SHP77 treated with DMSO at 0.1 percent for 48 hours (cell line): ENCODE measurements at places on chromosomes 4 and X.

- DNase-seq: no peak
Observed at GRCh38 chr4:129908117-129908516, 812.2 kb downstream of the C4orf33 start.

- no peak for DNase-seq
Observed at GRCh38 chr4:185165605-185166063, 22.6 kb downstream of the SLC25A4 start.

DNA sequence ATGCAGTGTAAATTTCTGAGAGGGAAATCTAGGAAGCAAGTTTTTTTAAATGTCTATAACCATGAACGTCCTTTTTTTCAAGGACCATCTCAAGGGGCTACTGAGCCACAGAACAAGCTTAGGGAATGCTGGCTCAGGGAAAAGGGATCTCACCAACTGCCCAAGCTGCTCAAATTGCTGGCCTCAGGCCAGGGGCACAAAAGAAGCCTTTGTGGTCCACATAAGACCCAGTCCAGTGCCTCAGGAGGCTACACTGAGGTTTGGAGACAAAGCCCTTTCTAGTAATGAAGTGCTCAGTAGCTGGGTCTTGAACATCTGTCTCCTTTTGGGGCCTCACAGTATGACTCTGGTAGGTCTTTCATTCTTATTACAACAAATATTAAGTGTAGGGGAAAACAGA, 305.5 kb downstream of the RAB28 start:
- no peak for DNase-seq

DNA sequence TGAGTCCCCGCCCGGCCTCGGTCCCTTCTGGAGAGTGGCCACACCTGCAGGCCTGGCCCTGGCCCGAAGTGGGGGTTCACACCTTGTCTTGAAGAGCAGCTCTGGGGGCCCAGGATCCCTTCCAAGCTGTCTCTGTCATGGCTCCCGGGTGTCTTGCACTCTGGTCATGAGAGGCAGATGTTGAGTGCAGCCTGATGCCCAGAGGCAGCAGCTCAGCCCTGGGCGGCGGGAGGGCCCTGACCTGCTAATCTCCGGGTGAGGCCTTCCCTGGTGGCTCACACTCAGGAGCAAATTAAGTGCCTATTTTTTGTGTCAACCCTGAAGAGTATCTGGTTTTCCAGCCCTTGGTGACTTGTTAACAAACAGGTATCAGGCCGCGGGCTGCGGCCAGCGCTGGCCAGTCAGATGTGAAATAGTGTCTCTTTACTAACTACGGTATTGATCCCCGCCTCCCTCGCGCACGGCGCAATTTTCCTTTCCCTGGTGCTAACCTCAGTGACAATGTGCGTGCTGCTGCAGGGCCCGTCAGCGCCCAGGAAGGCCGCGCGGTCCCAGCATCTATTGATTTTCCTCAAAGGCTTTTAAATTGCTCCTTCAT, 24.2 kb downstream of the NKX1-1 start:
- DNase-seq: no peak

DNA sequence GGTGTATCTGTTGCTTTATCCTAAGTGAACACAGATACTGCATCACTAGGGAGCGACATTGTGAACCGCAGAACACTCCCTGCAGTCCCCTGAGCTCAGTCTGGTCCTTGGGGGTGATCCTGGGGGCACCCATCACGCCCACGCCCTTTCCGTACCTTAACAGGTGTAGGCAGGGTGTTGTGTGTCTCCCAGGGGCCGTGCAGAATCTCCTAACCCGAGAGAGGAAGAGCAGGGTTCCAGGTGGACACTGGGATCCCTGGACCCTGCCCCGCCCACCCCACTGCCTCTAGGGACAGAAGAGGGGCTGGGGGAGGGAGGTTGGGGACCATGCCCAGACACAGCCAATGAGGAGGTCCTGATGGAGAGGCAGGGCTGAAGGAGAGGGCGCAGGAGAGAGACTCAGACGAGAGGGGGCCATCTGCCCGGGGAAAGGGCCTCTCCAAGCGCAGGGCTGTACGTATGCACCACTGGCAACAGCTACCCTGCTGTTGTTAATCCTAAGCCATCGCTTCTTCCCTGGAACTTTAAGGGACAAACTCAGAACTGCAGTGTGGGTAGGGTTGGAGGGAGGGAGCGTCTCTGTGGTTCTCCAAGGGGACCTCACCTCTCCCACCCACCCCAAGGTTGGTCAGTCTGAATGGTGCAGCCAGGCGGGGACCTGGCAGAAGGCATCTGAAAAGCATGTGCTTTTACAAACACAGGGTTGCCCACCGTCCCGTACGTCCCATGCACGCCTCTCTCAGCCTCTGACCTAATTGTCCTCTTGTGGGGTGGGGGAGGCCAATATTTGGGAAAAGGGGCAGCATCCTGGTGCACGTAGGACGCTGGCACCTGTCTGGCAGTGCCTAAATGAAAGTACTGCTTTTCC, 2.5 kb downstream of the P2RY8 start:
- no peak for DNase-seq

DNA sequence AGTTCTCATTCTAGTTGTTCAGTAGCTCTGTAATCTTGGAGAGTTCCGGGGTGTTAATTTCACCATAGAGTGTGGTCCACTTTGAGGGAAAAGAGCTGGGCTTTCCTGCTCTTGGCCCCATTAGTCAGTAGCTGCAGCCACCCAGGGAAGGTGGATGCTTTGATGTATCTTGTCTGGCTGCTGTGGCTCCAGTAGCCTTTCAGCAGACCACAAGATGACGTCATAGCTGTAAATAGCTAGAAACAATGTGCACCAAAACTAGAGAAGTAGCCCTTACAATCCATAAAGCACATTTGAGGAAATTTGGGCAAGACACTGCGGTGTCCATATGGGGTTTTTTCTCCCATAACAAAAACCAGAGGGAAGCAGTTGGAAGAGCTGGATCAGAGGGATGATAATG, 32.9 kb upstream of the PRPS2 start:
- no peak for DNase-seq

DNA sequence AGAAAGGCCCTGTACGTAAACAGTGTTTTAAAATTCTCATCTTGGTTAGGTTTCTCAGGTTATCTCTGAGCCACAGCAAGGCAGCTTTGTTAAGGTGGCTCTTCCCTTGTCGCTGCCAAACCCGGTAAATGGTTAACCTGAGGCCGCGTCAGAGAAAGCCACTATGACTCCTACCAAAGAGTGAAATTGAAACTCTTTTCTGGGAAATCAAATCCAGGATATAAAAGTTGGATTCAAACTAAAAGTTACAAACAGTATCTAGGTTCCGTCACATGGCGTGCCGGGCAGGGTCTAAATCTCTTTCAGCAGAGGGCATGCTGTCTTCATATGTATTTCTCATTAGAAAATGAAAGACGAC, 433 bp downstream of the MMAA start:
- DNase-seq: peak; percentile 74

DNA sequence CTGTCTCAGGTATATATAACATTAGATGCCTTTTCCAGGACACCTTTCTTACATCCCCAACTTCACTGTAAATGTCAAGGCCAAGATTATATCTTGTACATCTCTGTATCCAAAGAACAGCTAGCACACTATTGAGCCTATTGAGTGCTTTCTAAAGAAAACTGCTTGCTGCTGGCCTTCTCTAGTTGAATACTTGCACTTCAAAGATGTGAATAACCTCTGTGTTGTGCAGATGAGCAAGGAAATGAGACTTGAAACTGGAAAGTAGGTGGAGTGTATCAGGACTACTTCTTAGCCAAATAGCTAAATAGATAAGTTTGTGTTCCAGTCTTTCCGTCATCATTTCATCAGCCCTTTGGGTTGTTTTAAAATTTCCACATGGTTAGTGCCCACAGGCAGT, 704.4 kb upstream of the AMOT start:
- no peak for DNase-seq

GRCh38 chrX:40105835-40106675, 8.3 kb upstream of the BCOR start:
- no peak for DNase-seq

DNA sequence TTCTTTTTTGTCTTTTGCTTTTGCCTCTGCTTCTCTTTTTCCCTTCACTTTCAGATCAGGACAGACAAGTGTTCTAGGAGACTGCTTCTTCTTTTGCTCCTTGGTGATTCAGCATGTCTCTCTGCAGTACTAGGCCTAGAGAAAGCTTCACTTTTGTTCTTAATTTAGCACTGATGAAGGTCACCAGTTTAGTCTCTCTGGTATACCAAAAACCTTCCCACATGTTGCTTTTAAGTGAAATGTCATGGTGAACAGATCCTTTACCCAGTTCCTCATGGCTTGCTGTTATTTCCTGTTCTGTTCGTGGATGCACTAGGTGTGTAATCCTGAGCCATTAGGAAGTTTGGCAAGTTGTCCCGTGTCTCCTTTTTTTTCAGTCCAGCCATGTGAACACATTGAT, 53.3 kb downstream of the NBDY start:
- no peak for DNase-seq

- no peak for DNase-seq
Observed at GRCh38 chrX:86103061-86103460, 45.2 kb upstream of the DACH2 start.

DNA sequence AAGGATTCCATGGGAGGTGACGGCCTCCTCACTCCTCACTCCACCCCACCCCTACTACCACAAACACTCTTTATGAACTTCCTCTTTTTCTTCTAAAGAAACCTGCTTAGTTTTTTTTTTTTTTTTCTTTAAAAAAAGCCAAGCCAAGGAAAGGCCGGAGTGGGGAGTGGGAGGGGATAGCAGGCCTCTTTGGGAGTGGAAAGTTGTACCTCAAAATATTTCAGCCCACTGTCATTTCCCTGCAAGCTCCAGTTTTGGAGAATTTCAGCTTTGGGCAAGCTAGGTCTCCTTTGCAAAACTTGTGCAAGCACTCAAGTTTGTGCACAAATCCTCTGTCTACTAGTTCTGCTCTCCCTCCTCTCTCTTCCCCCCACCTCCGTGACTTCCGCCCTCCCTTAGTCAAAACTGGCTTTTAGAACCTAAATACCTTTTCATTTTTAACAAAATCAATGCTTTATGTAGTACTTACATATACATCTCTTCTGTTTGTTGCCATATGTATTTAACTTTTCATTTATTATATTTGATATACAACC, 512 bp upstream of the ANTXR2 start:
- no peak for DNase-seq

- DNase-seq: no peak
Observed at GRCh38 chrX:107204068-107204605, 2.1 kb downstream of the NUP62CL start.

- DNase-seq: peak; percentile 98
Observed at GRCh38 chr4:53653484-53654053, 62.3 kb upstream of the LNX1 start.

DNA sequence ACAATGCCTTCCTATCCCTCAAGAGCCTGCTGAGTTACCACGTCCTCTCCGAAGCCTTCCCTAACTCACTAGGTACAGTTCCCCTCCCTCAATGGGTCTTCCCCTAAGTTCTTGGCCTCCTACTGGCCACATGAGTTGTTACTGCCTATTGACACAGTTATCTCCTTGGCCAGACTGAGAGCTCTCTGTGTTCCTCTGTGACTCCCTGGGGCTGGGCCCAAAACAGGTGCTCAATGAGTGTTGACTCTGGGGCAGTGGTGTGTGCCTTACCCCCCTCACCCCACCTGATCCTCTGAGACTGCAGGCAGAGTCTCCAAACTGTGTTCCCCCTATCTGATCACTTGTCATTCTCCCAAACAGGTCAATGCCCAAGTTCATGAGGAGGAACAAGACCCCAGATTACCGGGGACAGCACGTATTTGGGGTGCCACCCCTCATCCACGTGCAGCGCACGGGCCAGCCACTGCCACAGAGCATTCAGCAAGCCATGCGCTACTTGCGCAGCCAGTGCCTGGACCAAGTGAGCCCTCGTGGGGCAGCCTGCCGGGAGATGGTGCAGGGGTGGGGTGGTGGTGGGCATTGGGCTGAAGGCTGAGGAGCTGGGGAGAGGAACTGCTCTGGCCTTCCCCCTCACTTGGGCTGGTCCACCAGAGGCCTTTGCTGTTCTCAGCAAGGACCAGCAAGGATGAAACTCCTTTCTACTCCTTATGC, 72.6 kb downstream of the STARD8 start:
- DNase-seq: no peak

- no peak for DNase-seq
Observed at GRCh38 chr4:77219266-77219665, 62.3 kb downstream of the CCNG2 start.

GRCh38 chr4:38117591-38117990, 157.4 kb downstream of the PTTG2 start:
- no peak for DNase-seq

- DNase-seq: no peak
Observed at GRCh38 chr4:168387091-168387490, 68.5 kb upstream of the DDX60 start.

DNA sequence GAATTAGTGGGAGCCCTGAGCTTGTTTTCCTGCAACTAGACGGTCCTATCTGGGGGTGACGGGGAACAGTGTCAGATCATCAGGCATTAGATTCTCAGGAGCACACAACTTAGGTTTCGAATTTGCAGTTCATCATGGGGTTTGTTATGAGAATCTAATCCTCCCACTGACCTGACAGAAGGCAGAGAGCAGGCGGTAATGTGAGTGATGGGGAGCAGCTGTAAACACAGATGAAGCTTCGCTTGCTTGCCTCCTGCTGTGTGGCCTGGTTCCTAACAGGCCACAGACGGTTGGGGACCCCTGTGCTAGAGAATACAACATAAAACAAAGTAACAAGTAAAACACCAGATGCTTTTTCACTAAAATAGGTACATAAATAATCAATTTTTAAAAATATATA, 86.2 kb upstream of the BLTP1 start:
- peak; percentile 7 for DNase-seq
